Activated T-helper 1 cell treated with anti-CD3 and anti-CD28 coated beads, Interleukin-12 subunit alpha, Interleukin-12 subunit beta, Interleukin-2, Interleukin-4 antibody, amounts not matched to agents 30 ng/mL and 10 ng/mL and 1 ng/mL, durations not matched to agents 14 hours and 24 hours and 36 hours (primary cell): ENCODE measurements at places on chromosomes 1 and 21.

DNA sequence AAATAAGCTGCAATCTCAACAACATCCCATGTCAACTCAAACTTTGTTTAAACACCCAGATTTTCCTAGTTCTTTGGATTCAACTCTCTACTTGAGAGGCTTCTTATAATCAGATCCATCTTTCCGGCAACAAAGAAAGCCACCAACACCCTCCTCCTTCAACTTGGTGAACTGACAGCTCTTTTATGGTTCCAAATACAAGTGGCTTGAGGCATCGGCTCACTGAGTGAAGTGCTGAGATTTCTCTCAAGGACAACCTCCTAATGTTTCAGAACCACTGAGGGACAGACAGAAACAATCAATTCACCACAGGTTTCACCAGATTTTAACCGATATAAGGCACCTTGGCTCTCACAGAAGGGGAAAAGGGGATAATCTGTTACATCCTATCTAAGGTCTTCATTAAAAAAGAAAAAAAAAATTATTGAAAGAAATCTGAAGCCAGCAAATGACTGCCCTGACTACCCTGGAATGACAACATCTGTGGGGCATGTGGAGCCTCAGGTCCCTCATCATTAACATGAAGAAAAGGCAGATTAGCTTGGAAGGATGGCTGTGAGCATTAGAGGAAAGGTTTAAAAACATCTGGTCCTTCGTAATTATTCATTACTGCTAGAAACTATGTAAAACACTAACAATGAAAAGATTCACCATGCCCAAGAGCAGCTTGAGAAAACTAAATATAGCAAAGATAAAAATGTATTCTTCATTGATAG, 50.9 kb downstream of the PTPN14 start:
- DNase-seq: no peak

GRCh38 chr1:73623946-73624345, 574.0 kb downstream of the LRRIQ3 start:
- no peak for DNase-seq

GRCh38 chr1:180123463-180123936, 31.2 kb upstream of the QSOX1 start:
- DNase-seq: no peak

DNA sequence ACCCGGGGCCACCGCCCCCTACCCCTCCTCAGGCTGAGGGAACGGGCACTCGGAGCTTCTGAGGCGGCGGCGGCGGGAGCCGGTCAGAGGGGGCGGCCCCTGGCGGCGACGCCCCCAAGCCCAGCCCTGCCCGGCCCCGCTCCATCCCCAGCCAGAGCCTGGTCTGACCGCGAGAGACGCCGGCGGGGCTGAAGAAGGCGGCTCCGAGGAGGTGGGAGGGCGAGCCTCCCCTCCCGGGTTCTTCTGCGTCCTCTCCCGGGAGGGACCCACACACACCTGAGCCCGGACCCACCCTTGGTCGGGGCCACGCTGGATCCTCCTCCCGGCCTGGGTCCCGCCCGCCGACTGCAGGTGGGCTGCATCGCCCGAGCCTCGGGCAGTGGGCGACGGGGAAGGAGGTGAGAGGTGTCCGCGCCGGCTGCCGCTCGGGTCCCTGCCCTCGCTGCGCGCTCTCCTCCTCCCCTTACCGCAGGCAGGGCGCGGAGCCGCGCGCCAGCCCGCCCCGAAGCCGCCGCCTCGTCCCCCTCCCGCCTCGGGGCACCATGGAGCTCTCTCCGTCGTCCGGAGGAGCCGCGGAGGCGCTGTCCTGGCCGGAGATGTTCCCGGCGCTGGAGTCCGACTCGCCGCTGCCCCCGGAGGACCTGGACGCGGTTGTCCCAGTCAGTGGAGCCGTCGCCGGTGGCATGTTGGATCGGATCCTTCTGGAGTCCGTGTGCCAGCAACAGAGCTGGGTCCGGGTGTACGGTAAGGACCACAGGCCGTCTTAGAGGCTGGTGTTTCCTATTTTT, at the start of gene RASAL2:
Gene RASAL2, plus strand, starts transcription at position 154 of the 788 bp plus-strand sequence. Its CDS starts 389 bp downstream, at position 543.
- no peak for DNase-seq

GRCh38 chr1:176745945-176746344, 283.0 kb downstream of the PAPPA2 start:
- no peak for DNase-seq

- DNase-seq: no peak
Measured at GRCh38 chr21:34889320-34889675, 159.8 kb downstream of the RUNX1 start.
